ENCODE measurements at places on chromosomes 3 and 15. TPM values are rescaled to one million over a fixed set of nuclear protein-coding genes. Genes with fewer than 3 reads are reported as not detected.

- 0 out of 2 replicates have a peak, but pooled peaks cover 2% of the 10 kb centered on the region for H3K27me3 ChIP-seq
- no peak overlapping the region for H3K27ac ChIP-seq
- no peak overlapping the region for H3K4me3 ChIP-seq
- no peak for DNase-seq
- no peaks in the 10 kb centered on the region for H3K36me3 ChIP-seq
Measured at GRCh38 chr3:132871956-132872355, 149.7 kb upstream of the NPHP3 start.

GRCh38 chr15:98903377-98904018 is 104.1 kb downstream of the PGPEP1L start:
- no peak overlapping the region for H3K27ac ChIP-seq
- no peak for DNase-seq
- H3K36me3 ChIP-seq: no peaks in the 10 kb centered on the region
- H3K27me3 ChIP-seq: no peaks in the 10 kb centered on the region

DNA sequence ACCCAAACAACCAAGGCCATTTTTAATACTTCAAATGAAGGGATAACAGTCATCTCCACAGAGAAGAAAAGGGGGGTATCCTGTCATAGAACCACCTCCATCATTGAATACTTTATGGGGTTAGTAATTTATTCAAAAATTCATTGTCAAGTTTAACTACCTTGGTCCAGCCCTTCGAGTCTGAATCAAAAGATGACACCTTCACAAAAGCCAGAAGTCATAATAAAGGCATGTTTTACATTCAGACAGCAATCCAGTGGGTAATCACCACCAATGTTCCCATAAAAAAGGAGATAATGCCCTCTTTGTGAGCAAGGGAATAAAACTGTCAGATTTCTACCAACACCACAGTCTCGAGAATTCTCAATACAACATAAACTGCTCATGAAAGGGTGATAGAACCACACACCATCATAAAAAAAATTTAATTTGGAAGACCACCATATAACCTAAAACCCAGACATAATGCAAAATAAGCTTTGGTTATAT is 145.6 kb upstream of the ZBTB20 start:
- H3K27ac ChIP-seq: no peak overlapping the region
- H3K4me1 ChIP-seq: no peaks in the 10 kb centered on the region
- H3K27me3 ChIP-seq: no peaks in the 10 kb centered on the region
- no peak for DNase-seq

Gene ZNF619
- total RNA-seq: 13.1 TPM

DNA sequence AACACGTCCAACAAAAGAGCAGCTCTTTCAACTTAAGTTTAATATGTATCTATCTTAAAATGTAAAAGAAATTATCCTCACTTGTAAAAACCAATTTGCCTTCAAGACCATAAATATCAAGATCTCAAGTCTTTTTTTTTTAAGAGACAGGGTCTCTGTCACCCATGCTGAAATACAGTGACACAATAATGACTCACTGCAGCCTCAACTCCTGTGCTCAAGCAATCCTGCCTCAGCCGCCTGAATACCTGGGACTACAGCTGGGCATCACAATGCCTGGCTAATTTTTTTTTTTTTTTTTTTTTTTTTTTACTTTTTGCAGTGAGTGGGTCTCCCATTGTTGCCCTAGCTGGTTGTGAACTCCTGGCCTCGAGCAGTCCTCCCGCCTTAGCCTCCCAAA is 26.0 kb downstream of the ACAP2 start:
- peaks cover 8% of the 10 kb centered on the region for H3K4me1 ChIP-seq
- 0 out of 2 replicates have a peak, but pooled peaks cover 8% of the 10 kb centered on the region for H3K36me3 ChIP-seq
- H3K27me3 ChIP-seq: no peaks in the 10 kb centered on the region
- no peak for DNase-seq
- H3K4me3 ChIP-seq: no peak overlapping the region
